ENCODE measurements at places on chromosomes 16 and 17.

DNA sequence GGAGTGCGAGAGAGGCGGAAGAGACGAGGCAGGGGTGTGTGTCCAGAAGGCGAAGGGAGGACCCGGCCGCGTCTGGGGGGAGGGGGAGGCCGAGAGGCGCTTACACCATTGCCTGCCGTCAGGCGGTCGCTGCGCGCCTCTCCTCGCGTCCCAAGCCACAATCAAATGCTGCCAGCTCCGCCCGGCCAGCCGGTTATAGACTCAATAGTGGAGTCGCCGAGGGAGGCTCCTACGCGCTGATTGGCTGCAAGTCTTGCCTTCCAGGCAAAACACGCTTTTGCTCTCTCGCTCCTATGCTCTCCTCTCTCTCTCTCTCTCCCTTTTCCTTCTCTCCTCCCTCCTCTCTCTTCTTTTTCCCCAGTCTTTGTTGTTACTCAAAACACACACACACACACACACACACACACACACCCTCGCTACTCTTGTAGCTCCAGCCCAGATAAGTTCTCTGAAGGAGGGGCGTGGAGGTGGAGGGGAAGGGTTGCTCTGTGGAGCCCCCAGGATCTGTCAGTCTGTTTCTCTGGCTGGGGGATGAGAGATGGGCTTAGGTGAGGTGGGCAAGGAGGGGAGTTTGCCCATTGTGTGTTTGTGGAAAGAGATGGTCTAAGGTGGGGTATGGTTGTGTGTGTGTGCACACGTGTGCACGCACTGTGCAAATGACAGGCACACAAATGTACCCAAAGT lies at the start of gene DLX3:
DLX3 (minus strand) TSS at position 170 of the 684 bp plus-strand sequence. CDS start 226 bp downstream, outside the sequence.
- H3K4me1 ChIP-seq: peaks cover 18% of the 10 kb centered on the region
- H3K27ac ChIP-seq: no peak within 1 kb of the TSS
- peaks cover 79% of the 10 kb centered on the region for H3K27me3 ChIP-seq
- peak within 1 kb of the TSS; percentile 74 for H3K4me3 ChIP-seq
- peak; percentile 51 for DNase-seq

GRCh38 chr17:47774987-47775580 lies 42.0 kb downstream of the TBX21 start:
- no peaks in the 10 kb centered on the region for H3K36me3 ChIP-seq
- DNase-seq: no peak
- H3K27ac ChIP-seq: no peak overlapping the region
- H3K27me3 ChIP-seq: peaks cover 40% of the 10 kb centered on the region
- peaks cover 2% of the 10 kb centered on the region for H3K4me1 ChIP-seq

- no peak overlapping the region for H3K4me3 ChIP-seq
- H3K36me3 ChIP-seq: no peaks in the 10 kb centered on the region
- no peaks in the 10 kb centered on the region for H3K4me1 ChIP-seq
- DNase-seq: no peak
These were observed 279.5 kb downstream of the KIF2B start for GRCh38 chr17:54102246-54102645.

DNA sequence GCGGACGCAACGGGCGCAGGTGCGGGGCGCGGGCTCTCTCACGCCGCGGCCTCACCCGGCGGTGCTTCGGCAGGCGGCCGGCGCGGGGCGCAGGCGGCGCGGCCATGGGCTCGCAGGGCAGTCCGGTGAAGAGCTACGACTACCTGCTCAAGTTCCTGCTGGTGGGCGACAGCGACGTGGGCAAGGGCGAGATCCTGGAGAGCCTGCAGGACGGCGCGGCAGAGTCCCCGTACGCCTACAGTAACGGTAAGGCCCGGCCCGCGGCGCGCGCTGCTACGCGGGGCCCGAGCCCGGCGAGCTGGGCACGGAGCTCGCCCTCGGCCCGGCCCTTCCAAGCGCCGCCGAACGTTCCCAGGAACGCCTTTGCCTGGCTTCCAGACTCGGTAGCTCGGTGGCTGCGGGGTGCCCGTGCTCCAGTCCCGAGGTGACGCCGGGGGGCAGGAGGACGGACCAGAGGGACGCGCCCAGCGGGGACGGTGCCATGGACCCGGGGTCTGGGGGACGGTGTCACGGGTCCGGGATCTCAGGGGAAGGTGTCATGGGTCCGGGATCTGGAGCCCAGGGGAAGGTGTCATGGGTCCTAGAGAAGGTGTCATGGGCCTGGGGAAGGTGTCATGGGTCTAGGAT lies 435 bp downstream of the RAB40C start:
- DNase-seq: no peak
- H3K36me3 ChIP-seq: peaks cover 11% of the 10 kb centered on the region
- peak overlapping the region; percentile 13 for H3K27ac ChIP-seq
- peak overlapping the region; percentile 78 for H3K4me3 ChIP-seq

DNA sequence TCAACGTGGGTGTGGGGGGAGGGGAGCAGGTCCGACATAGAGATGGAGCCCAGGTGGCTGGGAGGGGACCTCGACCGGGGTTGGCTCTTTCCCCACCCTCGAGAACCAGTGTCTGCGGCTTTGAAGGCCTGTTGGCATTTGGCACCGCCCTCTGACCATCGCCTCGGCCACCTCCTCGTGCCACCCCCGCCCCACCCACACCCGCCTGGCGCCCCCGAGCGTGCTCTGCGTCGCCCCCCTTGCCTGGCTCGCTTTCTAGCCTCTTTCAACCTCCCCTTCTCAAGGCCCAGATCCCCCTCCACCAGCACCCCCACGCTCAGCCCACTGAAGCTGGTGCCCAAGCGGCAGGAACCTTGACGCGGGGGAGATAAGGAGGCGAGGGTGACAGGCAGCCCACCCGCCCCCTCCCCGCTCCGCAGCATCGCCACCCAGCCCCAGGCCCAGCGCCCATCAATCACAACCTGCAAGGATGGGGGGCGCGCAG lies 619 bp downstream of the CACNB1 start:
- peaks cover 23% of the 10 kb centered on the region for H3K36me3 ChIP-seq
- H3K4me3 ChIP-seq: peak overlapping the region; percentile 99
- peaks cover 3% of the 10 kb centered on the region for H3K27me3 ChIP-seq
- H3K27ac ChIP-seq: peak overlapping the region; percentile 68
- peaks cover 42% of the 10 kb centered on the region for H3K4me1 ChIP-seq
- DNase-seq: peak; percentile 15

DNA sequence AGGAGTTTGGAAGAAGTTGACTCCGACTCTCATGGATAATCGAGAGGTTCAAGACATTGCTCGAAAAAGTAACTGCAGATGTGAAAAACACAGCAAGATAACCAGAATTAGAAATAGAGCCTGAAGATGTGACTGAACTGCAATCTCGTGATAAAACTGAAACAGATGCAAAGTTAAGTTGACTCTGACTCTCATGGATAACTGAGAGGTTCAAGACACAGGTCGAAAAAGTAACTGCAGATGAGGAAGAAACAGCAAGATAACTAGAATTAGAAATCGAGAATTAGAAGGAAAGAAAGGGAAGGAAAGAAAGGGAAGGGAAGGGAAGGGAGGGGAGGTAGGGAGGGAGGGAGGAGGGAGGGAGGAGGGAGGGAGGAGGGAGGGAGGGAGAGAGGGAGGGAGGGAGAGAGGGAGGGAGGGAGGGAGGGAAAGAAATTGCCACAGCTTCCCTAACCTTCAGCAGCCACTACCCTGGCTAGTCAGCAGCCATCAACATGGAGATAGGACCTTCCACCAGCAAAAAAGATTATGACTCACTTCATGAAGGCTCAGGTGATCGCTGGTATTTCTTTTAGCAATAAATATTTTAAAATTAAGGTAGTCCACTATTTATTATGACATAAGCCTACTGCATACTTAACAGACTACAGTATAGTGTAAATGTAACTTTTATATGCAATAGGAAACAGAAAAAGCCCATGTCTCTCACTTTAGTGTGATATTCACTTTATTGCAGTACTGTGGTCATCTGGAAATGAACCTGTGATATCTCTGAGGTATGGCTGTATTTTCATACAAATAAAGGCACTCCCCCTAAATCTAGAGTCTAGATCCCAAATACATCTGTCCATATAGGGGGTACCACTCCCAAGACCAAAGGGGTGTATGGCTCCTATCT lies 68.3 kb downstream of the KANSL1 start:
- no peaks in the 10 kb centered on the region for H3K27me3 ChIP-seq
- DNase-seq: no peak
- peaks cover 78% of the 10 kb centered on the region for H3K4me1 ChIP-seq

GRCh38 chr16:64773184-64773583 lies 348.7 kb downstream of the CDH11 start:
- no peaks in the 10 kb centered on the region for H3K4me1 ChIP-seq
- H3K4me3 ChIP-seq: no peak overlapping the region
- no peak overlapping the region for H3K27ac ChIP-seq
- no peaks in the 10 kb centered on the region for H3K36me3 ChIP-seq

DNA sequence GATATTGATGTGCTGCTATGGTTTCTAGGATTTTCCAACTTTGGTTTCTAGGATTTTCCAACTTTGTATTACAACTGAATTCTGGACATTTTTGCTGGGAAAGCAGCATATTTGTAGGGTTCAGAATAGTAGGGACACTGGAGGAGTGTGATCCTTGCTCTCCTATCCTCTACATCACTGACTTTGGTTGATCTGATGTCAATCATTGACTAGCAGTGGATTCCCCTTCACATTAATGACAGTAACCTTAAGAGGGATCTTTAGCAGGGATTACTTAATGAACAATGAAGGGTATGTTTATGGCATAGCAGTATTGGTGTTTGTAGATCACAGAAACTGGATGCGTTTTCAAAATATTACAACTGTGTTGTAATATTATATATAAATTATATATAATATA lies 67.4 kb downstream of the MAP2K4 start:
- peaks cover 21% of the 10 kb centered on the region for H3K4me1 ChIP-seq
- no peak overlapping the region for H3K4me3 ChIP-seq
- peaks cover 44% of the 10 kb centered on the region for H3K36me3 ChIP-seq
- no peak overlapping the region for H3K27ac ChIP-seq
- H3K27me3 ChIP-seq: no peaks in the 10 kb centered on the region

DNA sequence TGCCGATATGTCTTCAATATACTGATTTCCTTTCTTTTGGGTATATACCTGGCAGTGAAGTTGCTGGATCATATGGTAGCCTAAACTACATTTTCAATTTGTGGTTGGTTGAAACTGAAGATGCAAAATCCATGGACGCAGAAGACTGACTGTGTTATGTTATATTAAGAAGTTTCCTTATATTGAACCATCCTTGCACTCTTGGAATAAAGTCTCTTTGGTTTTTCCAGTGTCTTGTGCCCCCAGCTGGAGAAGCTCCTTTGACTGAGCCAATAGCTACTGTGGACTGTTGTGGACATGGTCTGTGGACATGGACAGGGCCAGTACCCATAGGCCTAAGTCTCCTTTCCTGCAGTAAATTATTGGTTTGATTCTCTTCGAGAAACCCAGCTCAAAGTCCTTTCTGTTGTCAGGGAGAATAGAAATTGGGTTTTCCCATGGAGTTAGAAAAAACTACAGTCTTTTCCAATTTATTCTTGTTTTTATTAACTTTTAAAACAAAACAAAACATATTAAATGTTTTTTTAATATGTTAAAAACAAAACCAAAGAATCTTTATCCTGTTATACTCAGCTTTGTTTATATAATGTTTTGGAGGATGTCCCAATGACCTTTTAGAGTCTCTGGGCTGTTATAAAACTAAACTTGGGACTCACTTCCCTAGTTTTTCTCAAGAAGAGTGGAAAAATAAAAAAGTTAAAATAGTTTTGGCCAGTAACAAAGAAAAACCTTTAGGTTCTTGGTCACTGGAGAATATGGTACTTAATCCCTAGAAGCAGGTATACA lies 15.2 kb upstream of the IL34 start:
- DNase-seq: no peak
- H3K27me3 ChIP-seq: no peaks in the 10 kb centered on the region
- H3K36me3 ChIP-seq: no peaks in the 10 kb centered on the region
- H3K27ac ChIP-seq: no peak overlapping the region

GRCh38 chr16:2925951-2926649 lies 14.4 kb downstream of the FLYWCH1 start:
- H3K4me3 ChIP-seq: no peak overlapping the region
- DNase-seq: no peak
- H3K27me3 ChIP-seq: no peaks in the 10 kb centered on the region
- H3K27ac ChIP-seq: no peak overlapping the region
- H3K36me3 ChIP-seq: no peaks in the 10 kb centered on the region

DNA sequence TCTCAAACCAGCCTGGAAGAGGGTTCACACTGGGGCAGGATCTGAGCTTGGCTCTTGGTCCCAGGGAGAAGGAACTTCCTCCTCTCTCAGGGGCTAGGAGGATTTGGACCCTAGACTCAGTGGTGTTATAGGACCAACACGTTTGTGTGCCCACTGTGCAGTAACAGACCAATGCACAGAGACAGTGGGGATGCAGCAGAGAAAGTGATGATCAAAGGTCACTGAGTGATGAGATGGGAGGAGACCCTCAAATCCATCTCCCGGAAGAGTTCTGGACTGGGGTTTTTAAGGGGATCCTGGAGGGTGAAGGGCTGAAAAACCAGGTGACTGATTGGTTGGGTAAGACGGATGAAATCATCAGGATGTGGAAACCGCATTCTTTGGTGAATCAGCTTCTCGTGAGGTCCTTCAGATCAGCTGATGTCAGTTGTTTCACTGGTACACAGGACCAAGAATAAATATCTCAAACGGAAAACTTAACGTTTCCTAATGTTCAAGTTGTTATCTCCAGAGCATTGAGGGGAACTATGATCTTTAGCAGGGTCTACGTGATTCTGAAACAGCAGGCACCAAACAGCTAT lies 3.3 kb upstream of the VAC14 start:
- H3K27me3 ChIP-seq: peaks cover 11% of the 10 kb centered on the region
- peaks cover 4% of the 10 kb centered on the region for H3K36me3 ChIP-seq
- peak overlapping the region; percentile 16 for H3K27ac ChIP-seq
- H3K4me3 ChIP-seq: no peak overlapping the region
- DNase-seq: no peak
- H3K4me1 ChIP-seq: peaks cover 18% of the 10 kb centered on the region

DNA sequence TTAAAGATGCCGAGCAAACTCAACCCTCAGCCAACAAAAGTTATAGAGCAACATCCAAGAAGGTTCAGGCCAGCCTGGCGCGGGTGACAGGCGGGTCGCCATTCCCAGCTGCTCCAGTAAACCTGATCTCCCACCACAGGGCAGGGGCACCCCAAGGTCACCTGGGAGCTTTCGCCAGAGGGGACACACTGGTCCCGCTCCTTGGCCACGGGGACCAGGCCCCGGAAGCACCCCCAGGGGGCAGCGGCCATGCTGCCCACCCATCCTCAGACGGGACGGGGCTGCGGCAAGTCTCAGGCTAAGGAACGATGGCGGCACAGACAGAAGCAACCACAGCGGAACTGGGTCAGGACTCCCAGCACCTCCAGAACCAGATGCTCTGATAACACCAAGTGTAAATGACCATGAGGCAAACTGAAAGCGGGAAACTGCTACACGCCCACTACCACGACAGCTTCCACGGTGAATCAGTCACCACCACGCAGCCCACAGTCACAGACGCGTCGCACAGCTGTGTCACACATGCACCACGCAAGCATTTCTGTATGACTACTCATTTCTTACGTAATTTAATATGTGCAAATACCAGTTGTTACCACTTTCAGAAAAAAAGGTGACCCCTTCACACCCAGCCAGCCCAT lies 14.1 kb upstream of the CCDC154 start:
- peak overlapping the region; percentile 70 for H3K27ac ChIP-seq
- DNase-seq: peak; percentile 36
- no peaks in the 10 kb centered on the region for H3K27me3 ChIP-seq
- H3K36me3 ChIP-seq: no peaks in the 10 kb centered on the region
- peaks cover 4% of the 10 kb centered on the region for H3K4me1 ChIP-seq
- no peak overlapping the region for H3K4me3 ChIP-seq
